ENCODE measurements at places on chromosomes 6 and 20.

GRCh38 chr20:21361266-21361665 lies 36.1 kb downstream of the NKX2-4 start:
- DNase-seq, result no peak

DNA sequence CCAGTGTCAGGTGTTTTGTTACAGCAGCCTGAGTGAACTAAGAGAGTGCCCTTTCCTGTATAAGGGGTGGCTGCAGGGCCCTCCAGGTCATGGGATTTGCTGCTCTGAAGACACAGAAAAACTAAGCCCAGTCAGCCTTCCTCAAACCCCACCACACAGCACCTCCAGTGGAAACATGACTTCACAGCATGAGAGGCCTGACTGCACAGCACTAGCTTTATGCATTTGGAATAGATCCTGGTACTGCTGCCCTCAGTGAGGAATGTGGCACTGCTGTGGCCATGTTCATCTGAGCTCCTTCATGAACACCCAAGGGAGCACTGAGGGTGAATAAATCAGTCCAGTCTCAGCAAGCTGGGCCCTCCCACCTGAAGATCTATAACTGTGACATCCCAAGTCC lies 296.1 kb upstream of the FOXQ1 start:
- no peak for DNase-seq

- no peak for DNase-seq
These were observed 341.3 kb downstream of the SMOC2 start for GRCh38 chr6:168782187-168782751.

- DNase-seq, result no peak
These were observed 142.3 kb downstream of the TBXT start for GRCh38 chr6:166025149-166025898.

- no peak for DNase-seq
These were observed 66.5 kb upstream of the PIM1 start for GRCh38 chr6:37103169-37104039.

DNA sequence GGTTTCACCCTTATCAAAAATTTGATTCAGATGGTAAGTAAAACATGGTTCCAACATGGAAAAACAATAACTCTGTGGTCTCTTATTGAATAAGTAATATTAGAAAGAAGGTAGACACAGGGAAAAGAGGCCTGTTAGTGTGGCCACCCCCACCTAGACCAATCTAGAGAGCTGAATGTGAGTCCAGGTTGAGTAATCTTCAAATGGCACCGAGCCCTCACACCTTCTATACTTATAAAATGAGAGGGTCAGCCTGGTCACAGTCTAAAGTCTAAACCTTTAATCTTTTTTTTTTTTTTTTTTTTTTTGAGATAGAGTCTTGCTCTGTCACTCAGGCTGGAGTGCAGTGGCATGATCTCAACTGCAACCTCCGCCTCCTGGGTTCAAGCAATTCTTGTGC lies 6.9 kb downstream of the FAM184A start:
- DNase-seq, result no peak

GRCh38 chr6:72863131-72863530 lies 241.3 kb downstream of the KCNQ5 start:
- DNase-seq, result no peak

DNA sequence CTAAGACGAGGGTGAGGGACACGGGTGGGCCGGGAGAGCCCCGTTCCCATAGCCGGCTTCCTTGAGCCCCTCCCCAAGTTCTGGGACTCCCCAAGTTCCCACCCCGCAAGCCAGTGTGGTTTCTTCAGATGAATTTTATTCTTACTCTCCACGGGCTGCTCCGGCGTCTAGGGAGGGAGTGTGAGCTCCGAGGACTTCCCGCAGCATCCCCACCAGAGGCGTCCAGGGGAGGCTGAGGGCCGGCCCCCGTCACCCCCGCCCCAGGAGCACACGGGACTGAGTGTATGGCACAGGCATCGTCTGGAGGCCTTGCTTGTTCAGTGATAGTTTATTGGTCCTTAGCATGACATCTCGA lies 10.0 kb upstream of the SLC4A11 start:
- no peak for DNase-seq

DNA sequence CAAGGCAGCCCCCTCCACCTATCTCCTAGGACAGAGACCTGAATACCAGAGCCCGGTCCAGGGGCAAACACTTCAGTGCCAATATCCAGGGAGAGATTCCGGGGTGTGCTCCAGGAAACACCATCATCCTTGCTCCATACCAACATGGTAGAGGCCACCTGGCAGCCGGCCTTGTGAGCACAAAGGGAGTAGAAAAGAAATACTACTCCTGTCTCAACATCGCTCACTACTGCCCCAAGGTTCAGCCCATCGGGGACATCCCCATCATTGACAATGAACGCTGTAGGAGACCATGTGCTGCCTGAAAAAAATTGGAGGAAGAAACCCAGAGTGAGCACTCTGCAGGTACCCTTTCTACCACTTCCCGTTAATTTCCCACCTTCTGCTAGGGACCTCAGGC lies 1.5 kb downstream of the NEU1 start:
- DNase-seq, result no peak

DNA sequence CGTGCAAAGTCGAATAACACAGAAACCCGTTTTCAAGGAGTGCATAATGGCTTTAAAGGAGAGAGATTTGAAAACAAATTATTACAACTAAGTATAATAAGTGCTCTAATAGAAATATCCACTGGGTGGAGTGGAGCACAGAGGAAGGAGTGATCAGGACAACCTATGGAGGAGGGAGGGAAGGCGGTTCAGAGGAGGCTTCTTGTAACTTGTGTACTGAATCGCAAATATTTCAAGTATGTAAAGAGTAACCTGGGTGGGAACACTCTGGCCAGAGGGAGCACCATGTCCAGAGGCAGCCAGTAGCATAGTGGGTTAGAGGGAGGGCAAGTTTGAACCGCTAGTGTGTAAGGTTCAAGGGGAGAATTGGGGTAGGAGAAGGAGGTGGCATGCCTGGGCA lies 21.6 kb upstream of the TNFAIP3 start:
- DNase-seq, result no peak

DNA sequence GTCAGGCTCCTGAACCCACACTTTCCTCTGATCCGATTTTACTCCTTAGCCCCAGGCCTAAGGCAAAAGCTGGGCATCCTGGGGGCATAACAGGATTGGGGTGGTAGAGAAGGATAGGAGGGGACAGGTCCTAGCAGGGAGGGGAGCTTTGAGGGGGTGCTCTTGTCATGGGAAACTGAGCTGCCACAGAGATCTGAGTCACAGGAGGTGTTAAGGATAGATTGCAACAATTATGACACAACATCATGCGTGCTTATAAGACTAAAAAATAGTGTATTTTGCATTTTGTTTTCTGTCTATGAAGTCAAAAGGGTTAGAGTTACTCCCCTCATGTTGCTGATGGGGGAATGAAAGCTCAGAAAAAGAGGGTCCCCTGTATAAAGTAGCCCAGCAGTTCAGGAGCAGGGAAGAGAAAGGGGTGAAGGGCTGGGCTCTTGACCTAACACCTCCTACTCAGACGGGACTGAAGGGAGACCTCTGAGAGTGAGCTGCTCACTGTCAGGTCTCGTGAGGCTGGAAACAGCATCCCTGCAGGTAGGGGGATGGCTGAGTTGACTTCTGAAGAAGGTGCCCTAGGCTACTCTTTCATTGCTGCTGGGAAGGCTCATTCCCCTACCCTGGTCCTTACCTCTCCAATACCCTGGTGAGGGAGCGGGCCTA lies 2.0 kb downstream of the GLP1R start:
- no peak for DNase-seq

- DNase-seq, result no peak
These were observed 20.0 kb upstream of the CDH22 start for GRCh38 chr20:46328200-46328882.

- no peak for DNase-seq
These were observed 158.8 kb downstream of the NKAIN2 start for GRCh38 chr6:123962508-123962907.

GRCh38 chr6:111949546-111949945 lies 76.3 kb upstream of the FYN start:
- DNase-seq, result no peak

DNA sequence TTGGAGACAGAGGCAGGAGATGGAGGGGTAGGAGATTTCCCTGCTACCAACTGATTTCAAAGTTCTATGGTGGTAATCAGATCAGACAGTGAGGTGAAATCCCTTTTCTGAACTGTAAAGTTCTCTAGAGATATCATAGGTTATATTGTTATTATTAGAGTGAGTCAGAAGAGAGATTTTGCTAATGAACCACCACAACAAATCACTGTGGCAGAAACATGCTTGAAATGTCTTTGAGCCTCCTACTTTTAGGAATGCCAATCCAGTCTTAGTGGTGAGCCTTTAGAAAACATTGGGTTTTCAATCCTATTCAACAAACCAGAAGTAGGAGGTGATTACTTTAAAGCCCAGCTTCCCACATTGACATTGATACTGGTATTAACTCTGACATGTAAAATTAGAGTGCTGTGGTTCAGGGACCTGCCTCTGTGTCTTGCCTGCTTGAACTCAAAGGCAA lies 136.7 kb upstream of the CNR1 start:
- DNase-seq, result no peak

DNA sequence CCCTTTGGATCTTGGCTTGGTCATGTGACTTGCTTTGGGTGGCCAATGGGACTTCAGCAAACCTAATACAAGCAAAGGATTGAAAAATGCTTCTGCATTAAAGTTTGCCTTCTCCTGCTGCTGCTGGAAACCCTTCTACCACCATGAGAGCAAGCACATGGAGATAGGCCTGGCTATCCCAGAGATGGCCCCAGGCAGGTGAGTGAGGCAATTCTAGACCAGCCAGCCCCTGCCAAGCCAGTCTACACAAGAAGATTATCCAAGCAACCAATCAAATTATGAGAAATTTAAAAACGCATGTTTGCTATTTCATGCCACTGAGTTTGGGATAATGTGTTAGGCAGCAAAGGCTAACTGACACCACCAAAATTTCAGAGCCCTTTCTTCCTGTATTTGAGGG lies 274.3 kb downstream of the TFAP2C start:
- no peak for DNase-seq

- no peak for DNase-seq
These were observed 148.3 kb downstream of the HS3ST5 start for GRCh38 chr6:114194362-114195026.

- no peak for DNase-seq
These were observed 1.6 kb upstream of the MED23 start for GRCh38 chr6:131629651-131630050.

DNA sequence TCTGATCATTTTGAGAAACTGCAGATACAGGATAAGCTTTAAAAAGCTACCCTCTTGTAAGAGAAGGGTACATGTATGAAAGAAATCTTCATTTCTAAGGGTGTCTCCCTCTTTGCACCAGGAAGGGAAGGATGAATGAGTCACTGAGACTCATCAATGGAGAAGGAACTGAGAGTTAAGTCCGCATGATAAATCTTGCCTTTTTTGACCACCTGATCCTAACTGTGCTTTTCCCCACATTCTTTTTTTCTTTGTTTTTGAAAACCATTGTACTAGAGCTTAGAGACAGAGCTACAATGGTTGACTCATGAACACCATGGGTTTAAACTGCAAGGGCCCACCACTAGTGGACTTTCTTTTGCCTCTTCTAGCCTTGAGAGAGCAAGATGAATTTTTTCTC lies 353.0 kb upstream of the RGS17 start:
- no peak for DNase-seq

DNA sequence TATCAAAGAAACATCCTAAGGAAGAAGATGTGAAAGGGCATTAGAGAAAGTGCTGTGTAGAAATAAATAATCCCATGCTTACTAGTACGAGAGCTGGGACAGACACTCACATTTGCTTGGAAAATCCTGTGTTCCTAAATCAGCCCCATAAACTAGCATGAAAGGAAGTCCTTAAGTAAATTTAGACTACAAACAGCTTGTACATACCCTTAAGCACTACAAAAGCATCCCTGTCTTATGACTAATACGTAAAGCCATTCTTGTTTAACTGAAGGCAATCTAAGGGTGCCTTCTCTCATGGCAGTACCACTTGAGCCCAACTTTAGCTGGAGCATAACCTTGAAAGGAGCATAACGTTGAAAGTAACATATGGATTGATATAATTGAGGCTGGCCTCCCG lies 15.4 kb upstream of the FOXQ1 start:
- no peak for DNase-seq

DNA sequence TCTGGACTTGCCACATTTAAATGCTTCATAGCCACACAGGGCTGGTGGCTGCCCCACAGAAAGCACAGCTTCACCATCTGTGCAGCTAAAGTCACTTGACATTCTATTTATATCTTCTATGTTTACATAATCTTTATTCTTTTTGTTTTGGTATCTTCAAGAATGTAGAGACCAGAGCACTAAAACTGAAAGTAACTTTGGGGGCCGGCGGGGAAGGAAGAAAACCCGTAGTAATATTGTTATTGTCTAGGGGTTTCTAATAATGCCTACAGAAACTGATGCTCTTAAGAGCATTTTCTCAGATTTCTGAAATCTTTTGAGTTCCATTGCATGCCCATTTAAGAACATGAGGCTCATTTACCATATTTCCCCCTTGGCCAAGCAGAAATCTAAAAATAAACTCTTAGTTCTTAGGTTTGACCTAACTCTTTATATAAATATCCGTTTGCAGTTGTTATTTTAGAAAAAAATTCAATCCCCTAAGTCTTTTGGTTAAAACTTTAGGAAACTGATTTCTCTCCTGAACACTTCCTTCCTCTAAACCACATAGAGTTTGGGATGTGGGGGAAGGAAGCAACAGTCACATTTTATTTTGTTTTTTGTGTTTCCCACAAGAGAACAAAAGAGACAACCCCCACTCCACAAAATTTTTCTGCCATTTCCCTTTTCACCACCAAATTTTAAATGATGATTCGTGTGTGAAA lies 207.6 kb downstream of the OGFRL1 start:
- DNase-seq, result no peak

DNA sequence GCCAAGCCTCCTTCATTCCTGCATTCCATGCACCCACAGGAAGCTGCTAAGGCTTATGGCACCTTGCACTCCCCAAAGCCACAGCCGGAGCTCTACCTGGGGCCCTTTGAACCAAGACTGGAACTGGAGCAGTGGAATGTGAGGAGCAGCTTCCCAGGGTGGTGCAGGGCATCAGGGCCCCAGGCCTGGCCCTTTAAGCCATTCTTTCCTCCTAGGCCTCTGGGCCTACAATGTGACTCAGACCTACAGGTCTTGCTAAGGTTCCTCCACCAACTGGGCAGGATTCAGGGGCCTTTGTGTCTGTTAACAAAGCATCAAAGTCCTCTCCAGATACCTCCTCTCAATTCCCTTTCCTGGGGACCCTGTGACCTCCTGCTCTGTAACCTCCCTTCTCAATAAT lies 36.2 kb downstream of the SF3B5 start:
- DNase-seq, result no peak

DNA sequence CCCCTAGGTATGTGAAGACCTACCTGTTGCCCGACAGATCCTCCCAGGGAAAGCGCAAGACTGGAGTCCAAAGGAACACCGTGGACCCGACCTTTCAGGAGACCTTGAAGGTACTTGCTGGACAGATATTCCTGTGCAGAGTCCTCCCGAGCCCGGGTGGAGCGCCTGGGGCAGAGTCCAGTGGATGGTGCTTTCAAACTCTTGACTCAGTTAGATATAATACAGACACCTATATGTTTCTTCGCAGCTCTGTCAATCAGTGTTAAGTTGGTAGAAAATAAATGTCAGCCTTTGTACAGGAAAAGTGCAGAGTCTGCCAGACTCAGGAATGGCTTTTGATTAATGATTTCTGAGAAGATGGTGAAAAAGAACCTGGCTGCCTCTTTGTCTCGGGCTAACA lies 67.2 kb downstream of the EZR start:
- no peak for DNase-seq
